ENCODE measurements at places on chromosomes 4 and X. TPM values are rescaled to one million over a fixed set of nuclear protein-coding genes. Genes with fewer than 3 reads are reported as not detected.

DNA sequence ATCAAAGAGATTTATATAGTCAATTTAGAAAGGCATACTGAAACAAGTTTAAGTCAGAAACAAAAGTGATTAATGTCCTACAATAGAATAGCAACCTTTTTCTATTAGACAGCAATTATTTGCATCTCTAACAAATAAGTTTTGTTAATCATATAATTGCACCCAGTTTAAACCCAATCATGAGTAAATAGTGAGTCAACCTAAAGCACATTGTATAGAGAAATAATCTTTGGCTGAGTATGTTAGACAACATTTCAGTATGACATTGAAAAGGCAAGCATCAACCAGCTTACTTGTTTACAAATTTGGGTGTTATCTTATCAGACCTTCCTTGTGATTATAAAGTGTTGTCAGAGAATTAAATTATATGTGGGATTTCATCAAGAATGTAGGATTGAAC lies 209.5 kb downstream of the IL15 start:
- DNase-seq, result no peak

DNA sequence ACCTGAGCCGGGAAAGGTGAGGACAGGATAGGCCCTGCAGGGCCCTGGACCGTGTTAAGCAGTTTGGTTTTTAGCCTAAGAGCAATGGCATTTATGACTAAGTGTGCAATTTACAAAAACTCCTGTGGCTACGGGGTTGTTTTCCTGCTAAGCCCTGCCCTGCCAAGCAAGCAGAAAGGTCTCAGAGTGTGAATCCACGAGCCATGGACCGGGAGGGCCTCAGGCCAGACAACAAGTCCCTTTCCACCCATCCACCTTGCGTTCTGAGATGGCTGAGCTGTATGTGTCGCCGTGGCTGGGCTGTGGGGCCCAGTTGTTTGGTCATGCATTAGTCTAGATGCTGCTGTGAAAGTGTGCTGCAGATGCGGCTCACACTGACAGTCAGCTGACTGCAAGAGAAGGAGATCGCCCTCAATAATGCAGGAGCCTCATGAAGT lies 33.9 kb upstream of the AFAP1 start:
- DNase-seq, result no peak

- DNase-seq, result no peak
Measured at GRCh38 chrX:20663336-20663735, 396.6 kb upstream of the RPS6KA3 start.

- DNase-seq, result no peak
Measured at GRCh38 chrX:151370906-151371305, 26.1 kb upstream of the VMA21 start.

GRCh38 chrX:108640817-108641216 lies 95.5 kb downstream of the IRS4 start:
- DNase-seq, result no peak

- no peak for DNase-seq
Measured at GRCh38 chr4:15327311-15328298, 100.2 kb upstream of the C1QTNF7 start.

DNA sequence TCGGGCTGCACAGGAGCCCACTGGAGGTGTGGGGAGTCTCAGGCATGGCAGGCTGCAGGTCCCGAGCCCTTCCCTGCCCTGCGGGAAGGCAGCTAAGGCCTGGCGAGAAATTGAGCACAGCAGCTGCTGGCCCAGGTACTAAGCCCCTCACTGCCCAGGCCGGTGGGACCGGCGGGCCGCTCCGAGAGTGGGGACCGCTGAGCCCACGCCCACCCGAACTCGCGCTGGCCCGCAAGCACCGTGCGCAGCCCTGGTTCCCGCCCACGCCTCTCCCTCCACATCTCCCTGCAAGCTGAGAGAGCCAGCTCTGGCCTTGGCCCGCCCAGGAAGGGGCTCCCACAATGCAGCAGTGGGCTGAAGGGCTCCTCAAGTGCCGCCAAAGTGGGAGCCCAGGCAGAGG lies 82.0 kb upstream of the NEIL3 start:
- DNase-seq, result no peak

DNA sequence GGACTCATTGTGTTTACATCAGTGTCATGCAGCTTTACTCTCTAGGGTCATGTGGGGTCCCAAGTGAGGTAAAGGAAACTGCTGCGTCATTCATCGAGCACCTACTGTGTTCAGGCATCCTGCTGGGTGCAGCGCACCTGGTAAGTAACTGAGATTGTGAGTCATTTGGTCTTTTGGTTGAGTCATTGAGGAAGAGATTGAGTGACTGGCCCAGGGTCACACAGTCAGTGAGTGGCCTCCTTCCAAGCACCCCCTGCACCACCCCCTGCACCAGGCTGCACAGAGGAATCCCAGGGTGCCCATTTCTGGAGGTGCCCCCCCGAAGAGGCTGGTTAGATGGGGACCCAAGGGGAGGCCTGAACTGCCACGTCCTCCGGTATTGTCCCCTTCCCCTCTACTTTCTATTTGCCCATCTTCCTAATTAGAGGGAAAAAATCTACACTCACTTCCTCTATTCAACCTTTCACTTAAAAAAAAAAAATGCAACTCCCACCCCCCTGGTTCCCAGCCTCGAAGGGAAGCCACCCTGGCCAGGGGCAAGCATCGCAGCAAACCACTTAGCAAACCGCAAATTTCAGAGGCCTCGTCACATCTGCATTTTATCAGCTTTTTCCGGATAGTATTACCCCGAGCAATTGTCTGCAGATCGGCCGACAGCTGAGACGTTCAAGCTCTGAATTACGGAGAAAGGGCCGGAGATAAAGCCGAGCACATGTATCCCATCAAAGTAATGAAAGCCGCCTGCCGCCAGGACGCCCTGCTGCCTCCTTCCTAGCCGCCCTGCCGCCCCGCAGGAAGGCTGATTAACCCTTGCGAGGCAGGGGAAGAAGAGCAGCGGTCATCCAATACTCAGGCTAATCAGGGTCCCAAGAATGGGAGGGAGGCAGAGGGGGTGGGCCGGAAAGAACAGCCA lies 96.3 kb upstream of the MSX1 start:
- DNase-seq, result peak; percentile 14

DNA sequence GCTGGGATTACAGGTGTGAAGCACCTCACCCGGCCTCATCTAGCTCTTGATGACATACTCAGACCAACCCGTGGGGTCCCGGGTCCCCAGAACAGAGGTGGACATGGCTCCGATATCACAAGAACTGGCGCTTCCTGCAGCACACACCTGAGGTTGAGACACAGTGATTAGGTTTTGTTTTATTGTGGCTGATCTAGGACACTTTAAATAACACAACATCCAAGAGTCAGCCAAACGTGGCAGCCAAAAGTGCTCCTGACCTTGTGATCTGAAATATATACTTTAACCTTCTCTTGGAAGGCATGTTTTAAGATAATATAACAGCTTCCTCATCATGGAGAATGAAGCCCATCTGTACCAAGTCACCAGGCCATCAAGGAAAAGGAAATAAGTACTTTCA lies 198.9 kb downstream of the DHRSX start:
- DNase-seq, result no peak

- no peak for DNase-seq
Measured at GRCh38 chrX:81301877-81302276, 100.0 kb downstream of the SH3BGRL start.

DNA sequence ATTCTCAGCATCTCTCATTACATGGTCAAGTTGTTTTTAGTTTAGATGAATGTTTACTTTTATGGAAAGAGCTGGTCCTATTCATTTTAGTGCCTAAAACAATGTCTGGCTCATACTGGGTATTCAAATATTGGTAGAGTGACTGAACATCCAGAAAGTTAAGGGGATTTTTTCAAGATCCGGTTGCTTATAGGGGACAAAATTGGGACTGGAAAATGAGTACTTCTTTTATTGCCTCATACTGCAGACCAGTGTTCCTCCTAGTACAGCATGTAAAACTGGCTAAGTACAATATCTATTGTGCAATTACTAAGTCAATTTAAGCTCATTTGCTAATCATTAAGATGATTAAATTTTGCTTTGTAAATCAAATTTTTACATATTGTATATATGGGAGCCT lies 13.9 kb downstream of the RP2 start:
- DNase-seq, result no peak

DNA sequence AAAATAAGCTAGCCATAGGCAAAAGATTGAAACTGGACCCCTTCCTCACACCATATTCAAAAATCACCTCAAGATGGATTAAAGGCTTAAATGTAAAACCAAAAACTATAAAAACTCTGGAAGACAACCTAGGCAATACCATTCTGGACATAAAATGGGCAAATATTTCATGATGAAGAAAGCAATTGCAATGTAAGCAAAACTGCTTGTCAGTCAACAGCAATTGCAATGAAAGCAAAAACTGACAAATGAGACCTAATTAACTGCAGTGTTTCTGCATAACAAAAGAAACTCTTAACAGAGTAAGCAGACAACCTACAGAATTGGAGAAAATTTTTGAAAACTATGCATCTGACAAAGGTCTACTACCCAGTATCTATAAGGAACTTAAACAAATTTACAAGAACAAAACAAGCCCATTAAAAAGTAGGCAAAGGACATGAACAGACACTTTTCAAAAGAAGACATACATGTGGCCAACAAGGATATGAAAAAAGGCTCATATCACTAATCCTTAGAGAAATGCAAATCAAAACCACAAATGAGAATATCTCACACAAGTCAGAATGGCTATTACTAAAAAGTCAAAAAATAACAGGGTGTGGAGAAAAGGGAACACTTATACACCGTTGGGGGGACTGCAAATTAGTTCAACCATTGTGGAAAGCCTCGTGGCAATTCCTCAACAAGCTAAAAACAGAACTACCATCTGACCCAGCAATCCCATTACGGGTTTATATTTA lies 46.7 kb downstream of the CFAP299 start:
- no peak for DNase-seq

- DNase-seq, result no peak
Measured at GRCh38 chr4:82733636-82734035, 65.0 kb downstream of the SCD5 start.

- no peak for DNase-seq
Measured at GRCh38 chr4:170242471-170242870, 152.7 kb upstream of the AADAT start.

- no peak for DNase-seq
Measured at GRCh38 chr4:5959211-5959982, 58.8 kb downstream of the C4orf50 start.

DNA sequence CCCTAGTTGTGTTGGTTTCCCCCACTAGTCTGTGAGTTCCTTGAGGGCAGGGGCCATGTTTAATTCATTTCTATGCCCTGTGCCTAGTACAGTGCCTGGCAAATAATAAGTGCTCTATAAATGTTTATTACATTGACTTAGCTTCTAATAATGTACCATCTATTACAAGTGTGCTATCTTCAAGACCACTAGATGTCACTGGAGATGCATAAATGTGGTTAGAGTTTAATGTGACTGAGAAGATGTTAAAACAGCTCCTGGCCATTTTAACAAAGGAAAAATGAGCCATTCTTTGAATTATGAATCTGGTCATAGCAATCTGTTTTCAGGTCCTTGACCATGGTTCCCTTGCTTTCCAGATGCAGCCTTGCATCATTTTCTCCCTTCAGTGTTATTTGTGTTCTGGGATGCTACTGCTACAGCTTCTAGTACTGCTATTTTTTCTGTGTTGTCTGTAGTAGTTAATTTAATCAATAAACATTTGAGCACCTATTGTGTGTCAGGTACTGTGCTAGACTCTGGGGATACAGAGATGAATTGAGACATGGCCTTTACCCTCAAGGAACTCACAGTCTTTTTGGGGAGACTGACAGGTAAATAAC lies 43.2 kb downstream of the SLC9A6 start:
- DNase-seq, result no peak

- DNase-seq, result peak; percentile 74
Measured at GRCh38 chr4:3791910-3792542, 25.8 kb downstream of the ADRA2C start.

DNA sequence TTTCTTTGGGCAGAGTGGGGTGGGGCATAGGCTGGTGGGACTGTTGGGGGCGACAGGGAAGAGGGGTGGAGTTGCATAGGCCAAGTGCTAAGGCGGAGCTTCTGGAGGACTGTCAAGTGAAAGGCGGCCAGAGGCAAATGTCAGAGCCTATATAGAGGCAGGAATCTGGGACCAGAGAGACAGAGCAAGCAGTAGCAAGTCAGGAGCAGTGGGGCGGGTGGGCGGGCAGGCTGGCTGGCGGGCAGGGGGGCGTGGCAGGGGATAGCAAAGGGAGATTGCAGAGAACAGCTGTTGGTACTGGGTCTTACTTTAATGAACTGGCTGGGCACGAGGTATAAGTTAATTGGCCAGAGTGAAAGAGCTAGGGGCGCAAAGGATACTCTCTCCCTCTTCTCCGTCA lies 89.8 kb downstream of the RTL9 start:
- DNase-seq, result no peak

DNA sequence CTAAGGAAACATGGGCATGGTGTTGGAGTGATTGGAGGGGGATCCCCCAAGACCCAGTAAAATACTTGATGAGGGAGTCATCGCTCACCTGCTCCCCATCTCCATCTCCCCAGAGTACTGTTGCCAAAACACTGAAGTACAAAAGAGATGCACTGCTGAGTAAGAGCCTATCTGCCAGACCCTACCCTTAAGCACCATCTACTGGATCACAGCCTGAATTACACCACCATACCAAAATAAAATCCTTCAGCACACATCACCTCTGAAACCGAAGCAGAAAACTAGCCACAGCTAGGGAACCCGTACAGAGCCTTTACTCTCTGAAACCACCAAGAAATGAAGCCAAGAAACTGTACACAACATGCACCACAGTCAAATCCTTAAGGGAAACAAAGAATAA lies 466.3 kb upstream of the ACTRT1 start:
- no peak for DNase-seq

DNA sequence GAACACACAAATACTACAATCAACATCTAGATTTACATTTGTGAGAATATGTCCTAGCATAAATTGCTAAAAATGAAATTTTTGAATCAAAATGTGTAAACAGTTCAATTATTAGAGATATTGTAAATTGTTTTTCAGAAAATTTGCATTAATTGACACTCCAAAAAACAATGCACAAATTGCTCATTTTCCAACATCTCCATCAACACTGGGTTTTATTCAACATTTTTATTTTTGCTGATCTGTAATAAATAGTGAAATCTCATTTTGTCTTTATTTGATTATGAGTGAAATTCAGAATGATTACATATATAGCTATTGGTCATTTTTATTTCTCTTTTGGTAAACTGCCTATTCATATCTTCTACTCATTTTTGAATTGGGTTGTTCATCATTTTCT lies 120.0 kb upstream of the GRIA3 start:
- no peak for DNase-seq

- no peak for DNase-seq
Measured at GRCh38 chrX:70088751-70089150, 26.5 kb downstream of the OTUD6A start.

DNA sequence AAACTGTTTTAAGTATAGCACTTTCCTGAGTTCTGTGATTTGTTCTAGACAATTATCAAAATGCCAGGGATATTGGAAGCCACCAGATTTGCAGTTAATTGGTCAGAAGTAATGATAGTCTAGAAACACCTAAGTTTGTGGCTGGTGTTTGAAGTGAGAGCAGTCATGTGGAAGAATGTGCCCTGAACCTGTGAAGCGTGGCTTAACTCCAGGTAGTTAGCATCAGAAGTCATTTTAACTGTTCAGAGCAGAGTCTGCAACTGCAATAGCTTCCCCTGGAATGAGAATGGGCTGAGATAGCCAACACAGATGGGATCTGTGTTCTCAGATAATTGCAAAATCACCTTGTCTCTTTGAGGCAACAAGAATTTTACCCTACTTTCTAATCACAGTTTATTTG lies 255.1 kb upstream of the GK2 start:
- no peak for DNase-seq

Gene PSAPL1
- not detected for total RNA-seq

Gene SLC6A14
- total RNA-seq, result 0.12 TPM

Gene AREG
- total RNA-seq, result 9.9 TPM

Gene IGFBP7
- 1,557 TPM for total RNA-seq

Gene MAGEC1
- not detected for total RNA-seq

Gene AVPR2
- 1.1 TPM for total RNA-seq
